RPMI7951 (cell line): ENCODE measurements at places on chromosomes 2 and 18. TPM values are rescaled to one million over a fixed set of nuclear protein-coding genes. Genes with fewer than 3 reads are reported as not detected.

Gene DNAJC5G
- not detected in 2 replicates for total RNA-seq

Gene CIDEA
- total RNA-seq: not detected in 2 replicates

Gene CFAP221
- total RNA-seq: not detected in 2 replicates

Gene SERPINB7
- 10.0 and 13.1 TPM in 2 replicates for total RNA-seq

DNA sequence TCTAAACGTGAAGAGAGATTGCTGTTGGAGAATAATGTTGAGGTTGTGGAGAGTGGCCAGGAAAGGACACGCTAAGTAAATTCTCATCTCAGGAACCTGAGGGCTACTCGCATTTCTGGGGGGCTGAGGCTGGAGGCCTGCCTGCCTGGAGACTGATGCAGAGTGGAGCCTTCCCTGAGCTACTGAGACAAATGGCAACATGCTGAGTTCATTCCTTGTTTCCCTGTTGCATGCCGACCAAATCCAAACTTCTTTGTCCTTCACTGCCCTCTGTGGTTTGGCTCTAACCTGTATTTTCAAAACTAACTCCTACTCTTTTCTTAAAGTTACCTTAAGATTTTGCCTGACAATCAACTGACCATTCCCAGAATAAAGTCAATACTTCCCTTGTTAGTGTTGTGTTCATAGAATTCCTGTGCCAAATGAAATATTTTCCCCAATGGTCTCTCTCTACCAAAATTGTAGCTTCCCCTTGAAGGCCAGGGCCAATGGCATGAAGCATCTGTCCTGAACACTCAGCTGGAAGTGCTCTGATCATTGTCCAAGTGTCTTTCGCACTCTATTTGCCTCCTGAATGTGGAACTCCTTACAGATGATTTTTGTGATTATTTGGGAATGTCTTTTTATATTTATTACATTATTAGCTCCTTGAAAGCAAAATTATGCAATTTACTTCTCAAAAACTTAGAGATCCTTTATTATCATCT, 1085.6 kb downstream of the SOCS6 start:
- no peak for DNase-seq

- DNase-seq: peak; percentile 99
Measured at GRCh38 chr2:64750817-64751285, 97.1 kb upstream of the SERTAD2 start.

GRCh38 chr2:169983506-169983905, 156.3 kb downstream of the UBR3 start:
- peak; percentile 36 for DNase-seq

DNA sequence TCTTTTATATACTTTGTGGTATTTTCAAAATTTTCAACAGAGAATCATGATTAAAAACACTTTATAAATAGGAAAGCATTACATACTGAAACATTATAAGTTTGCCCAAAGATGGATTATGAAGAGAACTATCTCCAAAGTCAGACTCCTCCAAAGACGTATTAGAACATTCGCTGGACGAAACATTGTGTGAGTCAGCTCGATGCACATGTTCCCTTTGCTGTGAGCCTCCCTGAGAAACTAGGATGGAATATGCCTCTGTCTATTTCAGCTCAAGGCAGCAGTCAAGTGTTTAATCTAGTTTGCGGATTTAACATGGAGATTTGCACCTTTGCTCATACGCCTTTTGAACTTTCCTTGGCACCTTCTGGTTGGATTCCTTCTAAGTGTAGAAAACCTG, 92.2 kb upstream of the NCKAP5 start:
- no peak for DNase-seq

GRCh38 chr2:60095903-60096302, 457.6 kb downstream of the BCL11A start:
- no peak for DNase-seq

DNA sequence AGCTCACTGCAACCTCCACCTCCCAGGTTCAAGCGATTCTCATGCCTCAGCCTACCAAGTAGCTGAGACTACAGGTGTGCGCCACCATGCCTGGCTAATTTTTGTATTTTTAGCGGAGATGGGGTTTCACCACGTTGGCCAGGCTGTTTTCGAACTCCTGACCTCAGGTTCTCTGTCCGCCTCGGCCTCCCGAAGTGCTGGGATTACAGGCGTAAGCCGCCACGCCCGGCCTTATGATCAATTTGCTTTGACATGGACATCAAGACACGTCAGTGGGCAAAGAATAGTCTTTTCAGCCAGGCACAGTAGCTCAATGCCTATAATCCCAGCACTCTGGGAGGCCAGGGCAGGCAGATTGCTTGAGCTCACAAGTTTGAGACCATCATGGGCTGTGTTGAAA, 48.0 kb upstream of the CABYR start:
- no peak for DNase-seq

GRCh38 chr18:5537860-5538259, 5.9 kb downstream of the EPB41L3 start:
- DNase-seq: no peak
